WTC11 (cell line): ENCODE measurements at places on chromosomes 7 and 10. TPM values are rescaled to one million over a fixed set of nuclear protein-coding genes. Genes with fewer than 3 reads are reported as not detected.

The ABCC2 gene
- 0.53 to 0.87 TPM (median 0.57 TPM) in 3 replicates for total RNA-seq

GRCh38 chr7:146176860-146177259 lies 60.3 kb downstream of the CNTNAP2 start:
- no peak for DNase-seq

DNA sequence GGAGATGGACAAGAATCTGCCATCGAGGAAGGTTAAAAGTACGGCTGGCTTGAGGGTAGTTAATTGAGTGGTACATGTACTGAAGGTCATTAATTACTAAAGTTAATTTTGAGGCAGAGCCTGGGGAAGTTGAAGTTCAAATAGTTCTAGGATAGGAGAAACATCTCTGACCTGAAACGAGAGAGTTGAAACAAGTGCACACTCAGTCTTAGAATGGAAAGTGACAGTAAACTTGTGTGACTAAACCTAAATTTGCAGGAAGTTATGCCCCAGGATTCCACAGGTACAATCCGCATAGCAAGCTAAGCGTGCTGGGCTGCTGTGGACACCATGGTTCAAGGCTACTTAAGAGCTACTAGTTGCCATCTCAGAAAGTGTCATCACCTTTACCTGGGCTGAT lies 209.9 kb downstream of the CHCHD3 start:
- no peak for DNase-seq

- DNase-seq: no peak
Measured at GRCh38 chr10:30701451-30702173, 72.1 kb upstream of the LYZL2 start.

DNA sequence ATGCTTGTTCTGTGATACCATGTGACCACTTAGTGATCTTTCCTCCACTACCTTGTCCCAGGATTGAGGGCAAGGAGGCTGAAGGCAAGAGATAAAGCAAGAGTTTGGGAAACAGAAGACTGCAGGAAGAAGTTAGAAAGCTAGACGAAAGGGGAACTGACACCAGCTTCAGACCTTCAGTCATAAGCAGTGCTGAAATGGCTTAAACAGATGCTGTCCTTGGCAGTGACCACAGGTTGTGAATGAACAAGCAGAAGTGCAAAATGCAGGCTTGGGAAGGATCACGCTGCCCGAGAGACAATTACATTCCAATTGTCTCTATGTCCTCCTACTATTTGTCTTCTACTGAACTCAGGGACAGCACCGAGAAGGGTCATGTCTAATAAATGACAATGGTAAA lies 704.9 kb upstream of the AUTS2 start:
- DNase-seq: no peak

The CASP7 gene
- 4.7 to 6.0 TPM (median 4.7 TPM) in 3 replicates for total RNA-seq

- no peak for DNase-seq
Measured at GRCh38 chr7:116809636-116810266, 52.6 kb upstream of the CAPZA2 start.

The IFIT2 gene
- 0.07 to 0.15 TPM (median 0.14 TPM) in 3 replicates for total RNA-seq

The ERVW-1 gene
- 0.07 to 0.14 TPM in 2 of 3 replicates, not detected in the other for total RNA-seq

GRCh38 chr10:72146559-72147323 lies 58.4 kb upstream of the SPOCK2 start:
- DNase-seq: no peak

DNA sequence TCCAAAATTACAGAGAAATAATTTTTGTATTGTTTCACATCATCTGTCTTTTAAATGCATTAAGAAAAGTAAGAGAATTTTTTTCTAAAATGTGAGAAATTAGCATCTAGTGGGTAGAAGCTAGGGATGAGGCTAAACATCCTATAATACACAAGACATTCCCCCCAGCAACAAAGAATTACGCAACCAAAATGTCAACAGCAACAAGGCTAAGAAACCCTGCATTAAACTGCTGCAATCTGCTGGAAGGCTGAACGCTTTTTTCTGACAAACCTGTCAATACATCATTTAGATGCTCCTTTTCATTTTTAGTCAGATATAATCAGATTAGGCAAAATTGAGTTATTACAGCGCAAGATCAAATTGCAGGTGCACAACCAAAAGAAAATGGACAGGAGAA lies 162.2 kb downstream of the C1GALT1 start:
- no peak for DNase-seq

DNA sequence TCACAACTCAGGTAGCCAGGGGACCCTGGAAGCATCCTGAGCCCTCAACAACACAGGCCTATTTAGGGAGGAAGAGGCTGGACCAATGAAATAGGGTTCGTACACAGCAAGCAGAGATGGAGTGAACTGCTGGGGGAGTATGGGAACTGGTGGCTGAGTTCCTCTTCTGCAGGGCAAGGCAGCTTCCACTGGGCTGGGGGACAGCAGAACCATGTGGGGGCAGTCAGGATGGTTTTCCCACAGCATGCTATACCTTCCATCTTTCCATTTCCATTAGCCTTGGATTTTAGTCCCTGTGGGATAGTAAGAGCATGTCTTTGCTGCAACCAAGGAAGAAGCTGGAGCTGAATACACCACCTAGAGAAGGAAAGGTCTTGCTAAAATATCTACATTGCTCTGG lies 370.6 kb downstream of the CCSER2 start:
- DNase-seq: no peak

DNA sequence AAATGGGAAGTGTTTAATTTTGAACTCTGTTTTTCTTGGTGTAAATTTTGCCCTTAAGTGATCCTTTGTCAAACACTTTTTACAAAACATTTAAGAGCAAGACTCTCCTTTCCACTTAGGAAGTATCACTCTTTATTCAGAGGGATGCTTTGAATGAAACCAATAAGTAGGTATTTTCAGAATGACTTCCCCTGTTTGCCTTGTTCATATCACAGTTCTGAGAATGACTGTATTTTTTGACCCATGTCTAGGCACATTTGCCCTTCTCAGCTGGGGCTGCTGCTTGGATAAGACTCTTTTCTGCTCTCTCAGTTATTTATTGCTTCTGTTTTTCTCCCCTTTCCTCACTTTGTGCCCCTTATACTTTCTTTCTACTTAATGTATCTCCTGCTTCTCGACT lies 98.2 kb downstream of the CCNY start:
- no peak for DNase-seq

DNA sequence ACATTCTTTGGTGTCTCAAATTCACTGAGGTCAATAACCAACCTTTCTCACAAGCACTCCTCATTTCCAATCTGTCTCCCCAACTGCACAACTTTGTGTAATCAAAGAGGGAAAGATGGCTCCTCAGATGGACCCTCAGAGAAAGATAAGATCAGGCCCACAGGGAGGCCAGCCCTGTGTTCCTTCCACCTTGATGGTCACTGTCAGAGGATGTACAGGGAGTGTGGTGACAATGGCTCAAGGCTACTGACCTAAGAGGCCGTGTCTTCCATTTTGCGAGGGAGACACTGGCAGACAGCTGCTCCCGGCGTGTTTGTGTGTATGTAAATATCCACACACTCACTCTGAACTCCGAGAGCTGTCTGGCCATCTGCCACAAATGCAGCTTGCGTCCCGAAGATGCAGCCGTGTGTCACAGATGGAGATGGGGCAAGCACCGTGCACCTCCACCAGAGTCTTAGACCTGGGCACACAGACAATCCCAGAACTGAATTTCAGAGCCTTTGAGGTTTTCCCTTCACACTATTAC lies 712.1 kb upstream of the NRP1 start:
- DNase-seq: no peak

DNA sequence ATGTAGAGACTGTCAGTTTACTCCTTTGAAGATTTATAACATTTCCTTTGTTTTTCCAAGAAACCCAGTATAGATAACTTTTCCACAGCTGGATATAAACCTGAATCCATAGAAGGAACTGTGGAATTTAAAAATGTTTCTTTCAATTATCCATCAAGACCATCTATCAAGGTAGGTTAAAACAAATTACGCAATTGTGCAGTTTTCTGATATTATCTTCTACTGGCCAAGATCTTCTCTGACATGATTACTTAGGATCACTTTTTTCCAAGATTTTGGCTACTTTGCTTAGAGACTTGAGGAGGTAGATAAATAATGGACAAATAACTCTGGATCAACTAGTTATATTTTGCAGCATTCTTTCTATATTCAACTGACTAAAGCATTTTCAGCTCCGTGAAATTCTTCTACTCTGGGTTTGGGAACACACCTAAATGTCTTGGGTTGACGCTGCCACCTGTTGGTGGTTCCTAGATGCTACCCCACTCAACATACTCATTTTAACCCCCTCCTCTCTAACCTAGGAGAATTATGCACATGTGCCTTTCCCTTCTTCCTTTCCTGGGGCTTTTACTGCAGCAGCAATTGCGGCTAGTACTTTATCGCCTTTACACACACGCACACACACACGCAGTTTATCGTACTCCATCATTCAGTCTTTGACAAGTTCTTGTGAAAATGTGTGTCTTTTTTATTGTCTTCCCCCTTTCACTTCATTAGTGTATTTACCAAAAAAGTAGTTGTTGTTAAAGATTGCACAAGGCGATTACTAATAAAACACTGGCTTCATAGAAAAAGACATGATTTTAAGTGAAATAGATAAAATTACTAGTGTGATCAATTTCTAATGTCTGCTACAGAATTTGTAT lies 32.7 kb downstream of the ABCB5 start:
- DNase-seq: peak; percentile 65

DNA sequence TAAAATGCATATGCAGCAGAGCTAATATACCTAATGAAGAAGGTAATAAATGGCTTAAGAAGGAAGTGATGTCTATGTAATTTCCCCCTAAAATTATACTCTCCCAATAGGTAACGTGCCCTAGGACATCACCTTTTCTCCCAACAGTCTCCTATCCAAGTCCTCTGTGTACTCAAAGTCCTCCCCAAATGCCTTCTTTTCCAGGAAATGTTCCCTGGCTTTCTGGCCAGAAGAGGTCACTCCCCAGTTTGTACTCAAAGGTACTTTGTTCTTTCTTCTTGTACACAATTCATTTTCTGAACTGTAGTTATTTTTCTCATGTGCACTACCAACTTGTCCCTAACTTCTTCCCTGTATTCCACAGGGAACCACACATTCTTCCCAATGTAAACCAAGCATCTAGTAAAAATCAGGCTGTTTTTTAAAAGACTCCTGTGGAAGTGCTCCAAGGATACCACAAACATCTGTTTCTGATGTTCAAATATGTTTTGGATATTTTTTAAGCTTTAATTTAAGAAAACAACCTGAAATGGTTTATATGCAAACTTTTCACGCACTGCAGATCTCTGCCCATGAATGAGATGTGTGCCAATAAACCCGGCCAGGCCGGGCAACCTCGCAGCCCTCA lies 262.3 kb upstream of the KLF14 start:
- DNase-seq: no peak

DNA sequence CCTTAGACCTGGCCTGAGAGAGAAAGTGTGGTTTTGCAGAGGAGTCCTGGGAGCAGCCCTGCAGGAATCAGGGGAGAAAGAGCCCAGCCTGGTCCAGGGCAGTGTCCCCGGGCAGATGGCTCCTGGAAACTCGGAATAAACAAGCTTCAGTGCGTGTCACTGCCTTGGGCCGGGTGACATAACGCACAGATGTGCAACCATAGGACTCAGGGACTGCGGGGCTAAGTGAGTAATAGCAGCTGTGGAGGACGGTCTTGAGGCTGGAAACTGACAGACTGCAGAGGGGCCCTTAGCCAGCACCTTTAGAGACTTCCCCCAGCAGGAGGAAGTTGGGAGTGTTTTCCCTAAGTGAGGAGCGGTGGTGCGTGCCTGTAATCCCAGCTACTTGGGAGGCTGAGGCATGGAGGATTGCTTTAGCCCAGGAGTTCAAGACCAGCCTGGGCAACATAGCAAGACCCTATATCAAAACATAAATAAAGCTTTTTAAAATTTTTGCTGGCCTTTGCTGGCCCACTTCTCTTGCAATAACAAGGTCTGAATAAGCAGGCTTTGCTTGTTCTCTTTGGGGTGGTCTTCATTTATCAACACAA lies 5.3 kb upstream of the CLIP2 start:
- DNase-seq: no peak

DNA sequence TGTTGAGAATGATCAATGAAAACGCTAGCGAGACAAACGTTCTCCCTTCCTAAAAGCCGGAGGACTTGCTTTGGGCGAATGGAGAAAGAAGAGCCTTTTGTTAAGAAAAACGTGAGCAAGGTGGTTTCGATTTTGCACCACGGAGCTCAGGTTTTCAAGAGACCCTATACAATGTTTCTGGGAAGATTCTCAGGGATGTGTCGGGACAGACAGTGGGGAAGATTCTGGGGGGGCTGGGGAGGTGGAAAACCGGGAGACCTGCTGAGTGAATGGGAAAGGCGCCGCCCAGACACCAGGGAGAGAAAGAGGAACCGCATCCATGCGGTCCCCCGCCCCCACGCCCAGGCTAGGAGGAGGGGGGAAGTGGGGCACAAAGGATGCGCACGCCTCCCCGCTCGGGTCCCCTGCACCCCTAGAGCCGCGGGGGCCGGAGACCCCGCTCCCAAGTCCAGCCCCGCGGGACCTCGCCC lies 745 bp downstream of the YWHAG start:
- peak; percentile 58 for DNase-seq
